Foreskin keratinocyte (primary cell): ENCODE measurements at places on chromosomes 1 and 21. TPM values are rescaled to one million over a fixed set of nuclear protein-coding genes. Genes with fewer than 3 reads are reported as not detected.

The GNAI3 gene
- total RNA-seq = 12.0 and 12.1 TPM in 2 replicates

The LIPI gene
- total RNA-seq = not detected in 2 replicates

The ZNF695 gene
- total RNA-seq = 4.3 and 6.2 TPM in 2 replicates

The AMY2A gene
- total RNA-seq = not detected in 2 replicates

The TGFBR3 gene
- 1.6 and 2.9 TPM in 2 replicates for total RNA-seq

The CA14 gene
- total RNA-seq = 0.37 and 0.60 TPM in 2 replicates

The HMCN1 gene
- total RNA-seq = 0.46 and 0.85 TPM in 2 replicates

DNA sequence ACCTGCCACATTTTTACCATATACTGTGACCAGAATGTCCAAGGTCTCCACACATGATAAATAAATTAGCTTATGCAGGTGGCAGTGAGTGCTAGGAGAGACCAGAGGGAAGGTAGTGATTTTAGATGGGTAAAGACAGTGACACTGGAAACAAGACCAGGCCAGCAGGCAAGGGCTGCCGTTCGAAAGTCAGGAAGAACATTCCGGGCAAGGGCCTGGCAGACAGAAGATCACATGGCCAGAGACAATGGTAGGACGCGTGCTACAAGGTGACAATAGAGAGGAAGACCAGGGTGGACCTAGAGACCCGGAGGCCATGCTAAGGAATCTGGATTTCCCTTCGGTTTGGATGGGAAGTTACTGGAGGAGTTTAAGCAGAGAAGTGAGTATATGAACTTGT, 9.7 kb downstream of the PGBD5 start:
- no peak for DNase-seq

GRCh38 chr21:34181431-34182039, 108.2 kb downstream of the MRPS6 start:
- no peak for DNase-seq

DNA sequence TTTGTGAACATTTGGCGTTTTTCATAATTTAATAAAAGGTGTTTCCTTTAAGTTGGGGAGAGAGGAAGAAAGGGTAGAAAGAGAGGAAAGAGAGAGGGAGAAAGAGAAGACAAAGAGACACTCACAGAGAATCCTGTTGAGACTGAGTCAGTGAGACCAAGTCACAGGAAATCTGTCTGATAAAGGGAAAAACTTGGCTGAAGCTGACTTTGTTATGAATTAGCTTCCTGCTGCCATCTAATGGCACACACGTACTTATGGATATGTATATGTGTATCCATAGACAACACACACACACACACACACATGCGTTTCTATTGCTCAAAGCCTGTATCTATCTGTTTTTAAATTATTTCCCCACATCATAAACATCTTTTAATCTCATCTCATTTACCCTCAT, 42.5 kb upstream of the DISC1 start:
- peak; percentile 41 for DNase-seq

DNA sequence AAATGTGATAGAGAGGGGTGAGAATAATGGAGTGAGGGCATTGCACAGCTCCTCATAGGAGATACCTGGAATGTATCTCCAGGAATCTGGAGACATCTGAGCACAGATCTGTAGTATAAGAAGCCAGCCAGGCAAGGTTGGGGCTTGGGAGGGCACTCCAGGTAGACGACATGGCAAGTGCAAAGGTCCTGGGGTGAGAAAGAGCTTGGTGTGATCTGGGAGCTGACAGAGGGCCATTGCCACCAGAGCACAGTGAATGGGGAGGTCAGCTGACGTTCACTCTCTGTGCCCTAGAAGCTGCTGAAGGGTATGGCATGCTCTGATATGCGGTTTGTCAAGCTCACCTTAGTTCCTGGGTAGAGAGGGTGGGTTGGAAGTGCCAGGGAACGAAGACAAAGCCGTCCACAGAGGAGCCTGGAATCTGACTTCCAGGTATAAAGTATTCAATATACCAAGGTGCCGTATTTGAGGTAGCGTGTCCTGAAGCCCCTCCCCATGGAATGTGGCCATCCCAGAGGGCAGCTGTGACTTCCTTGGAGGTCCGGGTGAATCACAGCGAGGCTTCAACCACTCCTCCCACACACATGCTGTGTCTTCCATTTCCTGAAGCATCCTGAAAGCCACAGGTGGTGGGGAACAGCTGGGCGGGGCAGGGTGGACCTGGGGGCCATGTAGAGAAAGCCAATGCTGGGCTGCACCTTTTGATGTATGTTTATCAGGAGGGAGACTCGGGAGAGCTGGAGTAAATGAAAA, 182.7 kb upstream of the KLHDC7A start:
- DNase-seq = no peak

DNA sequence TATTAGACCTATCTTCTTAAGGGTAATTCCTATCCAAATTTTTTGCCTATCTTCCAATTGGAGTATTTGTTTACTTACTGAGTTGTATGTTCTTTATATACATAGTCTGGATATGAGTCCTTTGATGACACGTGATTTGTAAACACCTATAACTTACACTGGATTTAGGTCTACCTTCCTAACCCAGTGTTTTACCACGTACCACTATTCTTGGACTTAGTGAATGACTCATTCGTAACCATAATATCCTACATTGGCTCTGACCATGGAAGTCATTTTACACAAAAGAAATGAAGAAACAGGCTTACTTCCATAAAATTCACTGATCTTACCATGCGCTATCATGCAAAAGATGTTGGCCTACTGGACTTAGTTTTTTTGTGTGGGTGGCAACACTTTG, 23.9 kb upstream of the ZZZ3 start:
- DNase-seq = no peak

DNA sequence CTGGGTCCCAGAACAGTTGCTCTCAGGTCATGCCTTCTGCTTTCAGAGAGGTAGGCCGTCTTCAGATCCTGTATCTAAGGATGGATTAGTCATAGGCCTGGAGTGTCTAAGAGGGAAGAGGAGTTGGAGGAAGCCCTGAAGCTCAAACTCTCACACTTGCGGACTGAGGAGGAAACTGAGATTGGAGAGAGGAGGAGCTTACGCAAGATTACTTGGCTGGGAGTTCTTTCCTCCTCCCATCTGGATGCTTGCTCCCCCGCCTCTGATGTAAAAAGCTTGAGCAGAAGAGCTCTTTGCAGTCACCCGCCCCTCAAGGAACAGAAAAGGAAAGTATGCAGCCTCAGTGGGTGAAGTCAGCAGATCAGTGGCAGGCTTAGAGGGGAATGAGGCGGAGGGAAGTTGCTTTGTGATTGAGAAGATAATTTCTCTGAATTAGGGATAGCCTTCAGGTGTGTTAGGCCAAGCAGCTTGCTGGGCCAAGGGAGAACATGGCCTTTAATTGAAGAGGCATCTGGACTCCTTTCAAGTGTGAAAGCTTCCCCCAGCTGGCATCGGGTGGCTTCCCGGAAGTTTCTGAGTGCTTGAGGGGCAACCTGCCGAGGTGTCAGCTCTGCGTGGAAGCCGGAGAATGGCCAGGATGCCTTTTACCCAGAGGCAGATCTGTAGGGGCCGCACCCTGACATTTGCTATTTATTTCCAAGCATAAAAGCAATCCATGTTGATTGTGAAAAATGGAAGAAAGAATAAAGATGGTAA, 6.6 kb downstream of the ADORA1 start:
- DNase-seq = no peak

DNA sequence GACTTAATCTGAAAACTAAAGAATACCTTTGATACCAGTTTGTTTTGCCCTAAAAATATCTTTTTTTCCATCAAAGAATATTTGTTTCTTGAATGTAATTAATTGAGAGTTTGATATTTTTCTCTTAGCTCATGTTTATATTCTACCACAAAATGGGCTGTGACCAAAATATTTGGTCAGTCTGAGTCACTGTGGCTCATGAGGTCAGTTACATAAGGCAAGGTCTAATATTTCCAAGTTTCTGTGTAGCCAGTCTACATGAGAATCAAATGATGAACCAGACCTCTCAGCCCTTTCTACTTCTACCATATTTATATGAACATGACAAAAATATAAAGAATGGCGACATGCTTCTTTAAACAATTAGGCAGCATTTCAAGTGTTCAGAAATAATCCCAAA, 83.0 kb upstream of the IVNS1ABP start:
- peak; percentile 56 for DNase-seq

DNA sequence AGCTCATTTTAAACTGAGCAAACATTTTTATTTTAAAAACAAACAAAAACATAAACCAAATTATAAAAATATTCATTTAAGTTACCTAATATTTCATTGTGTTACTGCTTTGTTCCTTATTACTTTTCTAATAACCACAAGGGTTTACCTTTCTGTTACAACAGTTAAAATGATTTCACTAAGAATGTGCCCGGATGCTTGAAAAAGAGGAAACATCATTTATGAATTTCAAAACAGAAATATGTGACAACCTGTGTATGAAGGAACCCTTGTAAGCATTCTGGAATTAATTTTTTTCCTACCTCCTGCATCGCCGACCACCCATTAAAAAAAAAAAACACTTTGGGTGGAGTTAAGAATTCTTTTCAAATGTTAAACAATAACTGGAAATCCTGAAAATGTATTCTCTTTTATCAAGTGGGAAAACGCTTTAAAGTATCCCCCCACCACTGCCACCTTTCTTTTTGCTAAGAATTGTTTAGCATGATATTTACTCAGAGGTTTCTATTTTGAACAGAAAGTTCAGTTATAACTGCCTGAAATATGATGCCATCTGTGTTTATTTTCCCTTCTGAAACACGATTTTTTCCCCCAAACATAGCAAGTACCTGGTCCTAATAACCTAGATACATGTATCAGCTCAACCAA, 9.1 kb downstream of the CYYR1 start:
- DNase-seq = no peak

GRCh38 chr1:165235155-165235776, 121.2 kb downstream of the LMX1A start:
- DNase-seq = no peak
